ENCODE measurements at places on chromosomes 5 and 9.

GRCh38 chr5:172453986-172454357 lies 353 bp downstream of the SH3PXD2B start:
- no peak for DNase-seq
- H3K27ac ChIP-seq, result peak overlapping the region; percentile 73
- H3K4me1 ChIP-seq, result peaks cover 21% of the 10 kb centered on the region
- no peaks in the 10 kb centered on the region for H3K27me3 ChIP-seq
- H3K36me3 ChIP-seq, result no peaks in the 10 kb centered on the region

- H3K27me3 ChIP-seq, result 0 out of 2 replicates have a peak, but pooled peaks cover 2% of the 10 kb centered on the region
- no peaks in the 10 kb centered on the region for H3K36me3 ChIP-seq
- H3K4me3 ChIP-seq, result no peak overlapping the region
Observed at GRCh38 chr5:139808481-139809330, 13.1 kb downstream of the PSD2 start.

GRCh38 chr9:105656131-105656921 lies 5.9 kb upstream of the TAL2 start:
- no peak overlapping the region for H3K27ac ChIP-seq
- H3K4me3 ChIP-seq, result peak overlapping the region; percentile 38
- peak; percentile 68 for DNase-seq
- peaks cover 28% of the 10 kb centered on the region for H3K27me3 ChIP-seq

- H3K27me3 ChIP-seq, result no peaks in the 10 kb centered on the region
- no peak overlapping the region for H3K4me3 ChIP-seq
- no peaks in the 10 kb centered on the region for H3K4me1 ChIP-seq
- no peak overlapping the region for H3K27ac ChIP-seq
Observed at GRCh38 chr9:70147196-70147595, 103.5 kb downstream of the MAMDC2 start.

- H3K36me3 ChIP-seq, result no peaks in the 10 kb centered on the region
- H3K4me1 ChIP-seq, result no peaks in the 10 kb centered on the region
- no peak overlapping the region for H3K27ac ChIP-seq
- DNase-seq, result no peak
- no peaks in the 10 kb centered on the region for H3K27me3 ChIP-seq
- H3K4me3 ChIP-seq, result no peak overlapping the region
Observed at GRCh38 chr9:84354035-84354434, 13.5 kb upstream of the SLC28A3 start.

DNA sequence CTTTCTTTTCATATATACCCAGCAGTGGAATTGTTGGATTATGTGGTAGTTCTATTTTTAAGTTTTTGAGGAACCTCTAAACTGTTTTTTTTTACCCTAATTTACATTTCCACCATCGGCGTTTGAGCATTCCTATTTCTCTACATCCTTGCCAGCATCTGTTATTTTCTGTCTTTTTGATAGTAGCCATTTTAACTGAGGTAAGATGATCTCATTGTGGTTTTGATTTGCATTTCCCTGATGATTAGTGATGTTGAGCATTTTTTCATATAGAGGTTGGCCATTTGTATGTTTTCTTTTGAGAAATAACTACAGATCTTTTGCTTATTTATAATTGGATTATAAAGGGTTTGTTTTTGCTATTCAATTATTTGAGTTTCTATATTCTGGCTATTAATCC lies 71.7 kb upstream of the TNC start:
- DNase-seq, result no peak
- H3K27me3 ChIP-seq, result no peaks in the 10 kb centered on the region
- H3K4me1 ChIP-seq, result peaks cover 8% of the 10 kb centered on the region

GRCh38 chr9:72790989-72791388 lies 161.9 kb downstream of the ALDH1A1 start:
- H3K36me3 ChIP-seq, result no peaks in the 10 kb centered on the region
- DNase-seq, result no peak
- H3K4me3 ChIP-seq, result no peak overlapping the region
- no peaks in the 10 kb centered on the region for H3K4me1 ChIP-seq
- no peak overlapping the region for H3K27ac ChIP-seq

GRCh38 chr5:445591-445990 lies 2.6 kb downstream of the EXOC3 start:
- peaks cover 4% of the 10 kb centered on the region for H3K27me3 ChIP-seq
- H3K4me3 ChIP-seq, result no peak overlapping the region
- peaks cover 10% of the 10 kb centered on the region for H3K4me1 ChIP-seq
- H3K36me3 ChIP-seq, result peaks cover 20% of the 10 kb centered on the region
- DNase-seq, result no peak
- H3K27ac ChIP-seq, result no peak overlapping the region

- peaks cover 6% of the 10 kb centered on the region for H3K36me3 ChIP-seq
- DNase-seq, result peak; percentile 86
- H3K4me1 ChIP-seq, result peaks cover 3% of the 10 kb centered on the region
- no peak within 1 kb of the TSS for H3K27ac ChIP-seq
- no peaks in the 10 kb centered on the region for H3K27me3 ChIP-seq
Observed at GRCh38 chr5:9545992-9546851, at the start of gene SEMA5A. SEMA5A (minus strand) TSS chr5:9546075; CDS start chr5:9379946, 166,129 bp downstream.

DNA sequence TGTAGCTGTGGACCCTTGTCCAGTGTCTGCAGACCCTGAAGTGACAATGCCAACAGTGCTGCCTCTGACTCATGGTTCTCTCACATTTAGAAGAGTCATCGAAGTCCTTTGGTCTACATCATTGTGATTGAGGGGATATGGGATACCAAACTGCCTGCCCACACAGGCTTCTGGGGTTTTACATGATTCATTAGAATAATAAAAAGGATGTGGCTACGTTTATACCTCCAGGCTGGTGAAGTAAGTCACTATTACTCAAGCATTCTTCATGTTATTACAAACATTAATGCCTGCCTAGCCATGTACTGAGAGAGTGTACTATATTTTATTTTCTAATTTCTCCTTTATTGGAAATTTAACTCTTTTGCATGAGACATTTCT lies 365.7 kb downstream of the SPATA31D1 start:
- H3K4me1 ChIP-seq, result no peaks in the 10 kb centered on the region
- no peak overlapping the region for H3K4me3 ChIP-seq
- H3K36me3 ChIP-seq, result no peaks in the 10 kb centered on the region
- H3K27ac ChIP-seq, result no peak overlapping the region
- DNase-seq, result no peak
- H3K27me3 ChIP-seq, result no peaks in the 10 kb centered on the region

- H3K4me3 ChIP-seq, result no peak overlapping the region
- no peaks in the 10 kb centered on the region for H3K36me3 ChIP-seq
- no peak for DNase-seq
- no peaks in the 10 kb centered on the region for H3K27me3 ChIP-seq
- no peaks in the 10 kb centered on the region for H3K4me1 ChIP-seq
- no peak overlapping the region for H3K27ac ChIP-seq
Observed at GRCh38 chr5:56565283-56565615, 250.1 kb upstream of the MAP3K1 start.

- H3K27ac ChIP-seq, result no peak overlapping the region
- DNase-seq, result no peak
- H3K4me3 ChIP-seq, result no peak overlapping the region
- H3K36me3 ChIP-seq, result no peaks in the 10 kb centered on the region
Observed at GRCh38 chr5:144971108-144971850, 800.6 kb downstream of the KCTD16 start.

GRCh38 chr9:27628311-27628710 lies 55.0 kb upstream of the C9orf72 start:
- no peaks in the 10 kb centered on the region for H3K36me3 ChIP-seq
- no peak for DNase-seq
- H3K27ac ChIP-seq, result no peak overlapping the region
- H3K4me3 ChIP-seq, result no peak overlapping the region
- no peaks in the 10 kb centered on the region for H3K4me1 ChIP-seq

- no peak overlapping the region for H3K27ac ChIP-seq
- no peaks in the 10 kb centered on the region for H3K36me3 ChIP-seq
- no peak for DNase-seq
- H3K4me3 ChIP-seq, result no peak overlapping the region
- no peaks in the 10 kb centered on the region for H3K27me3 ChIP-seq
Observed at GRCh38 chr5:72658761-72659540, 151.7 kb upstream of the ZNF366 start.

GRCh38 chr5:60945813-60946187 lies 795 bp downstream of the NDUFAF2 start:
- peak overlapping the region; percentile 95 for H3K4me3 ChIP-seq
- no peak overlapping the region for H3K27ac ChIP-seq

DNA sequence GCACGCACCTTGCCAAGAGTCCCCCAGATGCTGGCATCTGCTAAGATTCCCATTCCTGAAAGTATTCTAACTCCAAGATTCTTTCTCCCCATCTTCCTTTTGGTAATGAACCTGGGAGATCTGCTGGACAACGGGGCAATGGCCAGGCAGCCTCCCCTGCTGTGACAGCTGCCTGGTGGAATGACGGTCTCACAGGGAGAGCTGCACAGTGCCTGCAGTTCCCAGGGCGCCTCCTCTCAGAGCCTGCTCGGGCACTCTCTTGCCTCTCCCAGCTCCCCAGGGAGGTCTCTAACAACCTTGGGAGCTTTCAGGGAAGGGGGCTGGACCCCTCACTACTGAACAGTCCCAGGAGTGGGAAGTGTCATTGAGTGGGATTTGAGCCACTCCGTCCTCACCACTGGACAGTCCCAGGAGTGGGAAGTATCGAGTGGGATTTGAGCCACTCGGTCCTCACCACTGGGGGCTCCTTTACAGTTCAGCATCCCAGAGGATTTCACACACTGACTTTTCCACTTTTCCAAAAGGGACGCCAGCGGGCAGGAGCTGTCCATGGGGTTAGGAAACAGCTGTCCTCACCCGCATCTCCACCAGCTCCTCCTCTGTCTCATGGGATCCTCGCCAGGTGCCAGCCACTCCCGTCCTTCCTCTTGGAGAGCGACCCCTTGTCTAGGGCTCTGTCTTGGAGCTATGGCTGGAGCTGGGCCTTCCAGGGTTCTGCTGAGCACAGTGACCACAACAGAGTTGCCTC lies 65.7 kb downstream of the ADAMTS2 start:
- no peak for DNase-seq
- H3K4me3 ChIP-seq, result no peak overlapping the region
- no peaks in the 10 kb centered on the region for H3K27me3 ChIP-seq
- no peaks in the 10 kb centered on the region for H3K36me3 ChIP-seq
- H3K27ac ChIP-seq, result no peak overlapping the region

- peaks cover 2% of the 10 kb centered on the region for H3K36me3 ChIP-seq
- H3K27ac ChIP-seq, result no peak overlapping the region
- no peak for DNase-seq
- no peaks in the 10 kb centered on the region for H3K27me3 ChIP-seq
Observed at GRCh38 chr9:23638011-23638410, 188.0 kb downstream of the ELAVL2 start.

GRCh38 chr9:107847978-107848964 lies 358.7 kb upstream of the KLF4 start:
- no peak overlapping the region for H3K27ac ChIP-seq
- no peaks in the 10 kb centered on the region for H3K27me3 ChIP-seq

GRCh38 chr9:37496020-37496419 lies 10.3 kb downstream of the POLR1E start:
- H3K4me3 ChIP-seq, result no peak overlapping the region
- no peak overlapping the region for H3K27ac ChIP-seq
- H3K4me1 ChIP-seq, result no peaks in the 10 kb centered on the region
- no peak for DNase-seq
- H3K27me3 ChIP-seq, result no peaks in the 10 kb centered on the region

- H3K27ac ChIP-seq, result no peak overlapping the region
- no peaks in the 10 kb centered on the region for H3K36me3 ChIP-seq
- H3K4me3 ChIP-seq, result no peak overlapping the region
- DNase-seq, result no peak
- no peaks in the 10 kb centered on the region for H3K27me3 ChIP-seq
Observed at GRCh38 chr5:179223961-179224360, 121.3 kb downstream of the ADAMTS2 start.

- no peak overlapping the region for H3K4me3 ChIP-seq
- H3K4me1 ChIP-seq, result no peaks in the 10 kb centered on the region
- no peak for DNase-seq
- H3K27ac ChIP-seq, result no peak overlapping the region
Observed at GRCh38 chr9:28471261-28471660, 898.0 kb upstream of the C9orf72 start.

DNA sequence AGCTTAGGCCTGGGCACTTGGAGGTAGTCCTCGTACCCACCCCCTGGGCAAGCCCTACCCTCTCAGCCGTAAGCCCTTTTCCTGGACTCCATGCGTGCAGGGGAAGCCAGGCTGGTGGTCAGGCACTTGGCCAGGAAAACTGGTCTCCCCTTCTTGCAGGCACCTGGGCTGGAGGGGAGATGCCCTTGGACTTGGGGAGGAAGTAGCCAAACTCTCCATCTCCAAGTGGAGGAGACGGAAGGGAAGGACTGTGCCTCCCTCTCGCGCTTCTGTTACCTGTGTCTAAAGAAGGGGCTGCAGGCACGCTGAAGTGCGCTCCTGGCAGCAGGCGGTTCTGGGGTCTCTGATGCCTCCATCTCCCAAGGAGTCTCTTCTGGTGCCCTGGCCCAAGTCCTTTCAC lies 283.9 kb downstream of the PBX3 start:
- H3K4me3 ChIP-seq, result no peak overlapping the region
- no peaks in the 10 kb centered on the region for H3K4me1 ChIP-seq
- H3K36me3 ChIP-seq, result no peaks in the 10 kb centered on the region
- DNase-seq, result no peak
- H3K27ac ChIP-seq, result no peak overlapping the region
- no peaks in the 10 kb centered on the region for H3K27me3 ChIP-seq

- peaks cover 5% of the 10 kb centered on the region for H3K4me1 ChIP-seq
- no peak overlapping the region for H3K4me3 ChIP-seq
- no peaks in the 10 kb centered on the region for H3K27me3 ChIP-seq
- no peak for DNase-seq
- H3K36me3 ChIP-seq, result no peaks in the 10 kb centered on the region
Observed at GRCh38 chr9:76136986-76137385, 246.5 kb downstream of the PCSK5 start.

GRCh38 chr5:97183930-97184213 lies 825 bp upstream of the RIOK2 start:
- no peaks in the 10 kb centered on the region for H3K4me1 ChIP-seq
- no peak overlapping the region for H3K27ac ChIP-seq
- peak overlapping the region; percentile 97 for H3K4me3 ChIP-seq
- no peak for DNase-seq
- H3K36me3 ChIP-seq, result peaks cover 10% of the 10 kb centered on the region

DNA sequence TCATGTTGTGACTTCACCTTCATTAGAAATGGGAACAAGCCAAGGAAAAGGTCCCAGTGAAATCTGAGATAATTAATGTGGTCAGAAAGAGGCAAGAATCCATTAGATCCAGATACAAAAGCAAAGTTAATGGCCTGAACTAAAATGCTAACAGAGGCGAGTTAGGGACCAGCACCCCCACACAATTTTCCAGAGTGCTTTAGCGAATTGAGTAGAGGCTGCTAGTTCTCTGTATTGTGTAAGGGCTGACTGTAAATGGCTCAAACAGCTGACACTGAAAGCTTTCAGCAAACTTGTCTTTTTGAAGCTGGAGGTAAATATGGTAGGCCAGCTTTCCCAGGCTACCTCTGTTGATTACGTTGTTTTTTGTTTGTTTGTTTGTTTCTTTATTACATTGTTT lies 75.5 kb downstream of the CSNK1A1 start:
- H3K4me3 ChIP-seq, result no peak overlapping the region
- no peaks in the 10 kb centered on the region for H3K36me3 ChIP-seq
- H3K4me1 ChIP-seq, result no peaks in the 10 kb centered on the region
- H3K27ac ChIP-seq, result no peak overlapping the region
- no peaks in the 10 kb centered on the region for H3K27me3 ChIP-seq
- DNase-seq, result no peak
